ENCODE measurements at places on chromosomes 4 and X.

DNA sequence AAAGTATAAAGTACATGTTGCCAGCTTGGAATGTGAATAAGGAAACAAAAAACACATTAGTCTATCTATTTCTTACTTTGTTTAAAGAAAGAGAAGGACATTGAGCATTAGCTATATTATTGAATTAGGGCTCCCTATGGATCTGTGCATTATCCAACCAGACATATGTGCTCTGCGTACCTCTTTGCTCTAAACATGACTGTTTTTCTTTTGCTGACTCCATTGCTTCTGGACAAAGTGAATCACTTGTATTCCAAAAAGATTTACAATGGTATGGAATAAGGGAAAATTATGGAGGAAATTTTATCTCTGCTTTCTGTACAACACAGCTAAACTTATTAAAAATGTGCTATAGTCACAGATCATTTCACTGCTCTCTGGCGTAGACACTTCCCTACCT, 727.8 kb upstream of the LCORL start:
- no peak for DNase-seq

DNA sequence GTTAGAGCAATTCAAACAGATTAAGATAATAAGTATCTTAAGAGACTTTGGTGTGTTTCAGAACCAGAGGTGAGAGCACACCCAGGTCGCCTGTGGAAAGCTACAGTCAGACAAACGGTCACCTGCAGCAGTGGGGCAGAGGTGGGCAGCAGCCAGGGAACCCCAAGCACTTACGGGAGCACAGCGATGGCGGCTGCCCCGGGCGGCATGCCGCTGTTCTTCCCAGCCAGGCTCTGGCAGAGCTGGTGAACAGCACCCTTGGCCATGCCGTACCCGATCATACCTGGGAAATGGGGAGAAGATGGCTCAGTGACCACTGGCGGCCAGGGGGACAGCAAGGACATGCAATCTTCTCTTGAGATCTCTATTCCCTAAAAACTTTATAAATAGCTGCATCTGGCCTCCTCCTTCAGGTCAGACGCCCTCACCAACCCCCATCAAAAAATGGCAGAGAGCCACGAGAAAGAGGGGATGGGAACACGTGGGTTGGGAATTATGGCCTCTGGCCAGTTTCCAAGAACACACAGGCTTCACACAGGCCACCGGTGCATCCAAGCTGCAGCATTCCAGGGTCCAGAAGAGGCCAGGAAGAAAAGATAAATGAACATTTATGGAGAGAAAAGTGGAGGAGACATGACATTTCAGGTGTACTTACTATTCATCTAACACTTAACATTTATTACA, 19.7 kb downstream of the QDPR start:
- DNase-seq: no peak

DNA sequence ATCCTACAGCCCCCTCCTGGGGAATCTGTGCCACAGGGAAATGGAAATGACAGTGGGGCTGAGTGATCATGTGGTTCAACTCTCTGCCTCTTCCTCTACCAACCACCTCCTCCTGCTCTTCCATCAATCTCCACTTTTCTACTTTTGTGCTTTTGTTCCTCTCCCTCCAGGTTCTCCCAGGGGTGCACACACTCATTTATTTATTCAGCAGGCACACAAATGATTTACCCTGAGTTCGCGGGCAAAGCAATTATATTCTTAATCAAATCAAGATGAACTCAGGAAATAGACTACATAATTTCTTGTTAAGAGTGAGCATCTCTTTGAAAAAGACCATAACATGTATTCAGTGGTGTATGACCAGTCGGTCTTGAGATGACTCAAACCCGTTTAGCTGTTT, 69.2 kb downstream of the VCX3A start:
- no peak for DNase-seq

GRCh38 chr4:162761965-162762364, 404.7 kb downstream of the NAF1 start:
- DNase-seq: no peak

- no peak for DNase-seq
These were observed 50.8 kb upstream of the ELF2 start for GRCh38 chr4:139227729-139228404.

GRCh38 chr4:155666344-155667221, at the start of gene GUCY1A1:
TSS of gene GUCY1A1 (plus strand) at chr4:155666848. CDS start at chr4:155696868, 30,020 bp downstream.
- peak; percentile 12 for DNase-seq

DNA sequence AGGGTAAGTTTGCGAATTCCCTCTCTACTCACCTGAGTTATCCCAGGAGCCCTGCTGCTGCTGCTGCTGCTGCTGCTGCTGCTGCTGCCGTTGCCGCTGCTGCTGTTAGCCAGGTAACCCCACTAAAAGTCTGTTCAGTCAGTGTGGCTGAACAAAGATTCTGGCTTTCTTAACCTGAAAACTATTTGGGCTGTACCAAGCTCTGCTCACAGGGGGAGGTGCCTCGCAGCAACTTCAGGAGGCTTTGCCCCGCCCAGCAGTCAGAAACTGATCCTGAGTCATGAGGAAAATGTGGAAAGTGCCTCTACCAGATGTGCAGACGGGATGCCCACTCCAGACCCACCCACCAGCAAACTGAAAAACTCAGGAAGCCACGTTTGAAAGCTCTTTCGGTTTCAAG, at the start of gene CAPN6:
CAPN6 (minus strand) TSS at position 145 of the 400 bp plus-strand sequence. CDS start 6,547 bp downstream, outside the sequence.
- DNase-seq: peak; percentile 40

- DNase-seq: no peak
These were observed 133.1 kb downstream of the ASB9 start for GRCh38 chrX:15136795-15137194.

- DNase-seq: no peak
These were observed 37.1 kb upstream of the LEF1 start for GRCh38 chr4:108205859-108206258.

DNA sequence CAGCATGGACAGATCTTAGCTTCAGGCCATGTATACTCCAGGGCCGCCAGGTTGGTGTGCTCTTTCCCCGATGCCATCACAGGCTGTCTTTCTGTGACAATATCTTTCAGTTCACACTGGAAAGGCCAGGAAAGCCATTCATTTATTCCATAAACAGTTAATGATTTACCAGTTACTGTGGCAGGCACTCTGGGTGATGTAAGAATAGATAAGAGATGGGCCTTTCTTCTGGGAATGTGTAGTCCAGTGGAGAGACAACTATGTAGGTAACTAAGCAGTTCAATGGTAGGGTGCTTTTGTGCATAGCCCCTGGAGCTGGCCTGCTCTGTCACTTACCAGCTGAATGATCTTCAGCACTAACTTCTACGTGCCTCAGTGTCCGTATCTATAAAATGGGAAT, 46.3 kb upstream of the LEF1 start:
- DNase-seq: no peak

GRCh38 chrX:45295259-45295986, 94.7 kb upstream of the DIPK2B start:
- DNase-seq: peak; percentile 6

DNA sequence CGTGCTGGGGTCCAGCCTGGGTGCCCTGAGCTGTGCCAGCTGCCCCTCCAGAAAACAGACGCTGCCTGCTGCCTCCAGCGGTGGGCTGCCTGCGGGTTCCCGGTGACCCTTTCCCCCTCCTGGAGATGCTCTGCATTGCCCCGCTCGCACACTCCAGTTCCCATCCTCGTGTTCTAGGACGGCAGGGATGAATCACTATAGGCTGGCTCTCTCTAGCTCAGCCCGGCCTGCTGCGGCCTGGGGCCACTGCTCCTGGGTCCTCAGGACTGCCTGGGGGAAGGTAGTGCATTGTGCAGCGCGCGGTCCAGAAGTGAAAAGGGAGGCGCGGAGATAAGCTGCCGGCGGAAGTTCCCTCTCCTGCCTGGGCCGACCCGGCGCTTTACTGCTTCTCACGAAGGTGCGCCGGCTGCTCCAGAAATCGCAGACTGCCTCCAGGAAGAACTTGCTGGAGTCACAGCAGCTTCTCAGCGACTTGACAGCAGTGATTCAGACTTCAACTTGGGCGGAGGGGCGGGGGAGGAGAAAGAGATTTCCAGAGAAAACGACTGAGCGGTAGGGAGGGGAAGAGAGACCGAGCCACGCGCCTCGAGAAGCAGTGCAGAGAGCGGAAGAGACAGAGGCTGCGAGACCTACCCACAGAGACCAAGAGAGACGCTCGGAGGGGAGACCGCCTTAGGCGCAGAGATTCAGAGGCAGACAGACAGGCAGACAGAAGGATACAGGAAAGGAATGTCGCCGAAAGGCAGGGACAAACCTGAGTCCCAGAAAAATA, 6.7 kb upstream of the MSX1 start:
- peak; percentile 89 for DNase-seq

GRCh38 chr4:77121736-77122240, 35.2 kb upstream of the CCNG2 start:
- no peak for DNase-seq

DNA sequence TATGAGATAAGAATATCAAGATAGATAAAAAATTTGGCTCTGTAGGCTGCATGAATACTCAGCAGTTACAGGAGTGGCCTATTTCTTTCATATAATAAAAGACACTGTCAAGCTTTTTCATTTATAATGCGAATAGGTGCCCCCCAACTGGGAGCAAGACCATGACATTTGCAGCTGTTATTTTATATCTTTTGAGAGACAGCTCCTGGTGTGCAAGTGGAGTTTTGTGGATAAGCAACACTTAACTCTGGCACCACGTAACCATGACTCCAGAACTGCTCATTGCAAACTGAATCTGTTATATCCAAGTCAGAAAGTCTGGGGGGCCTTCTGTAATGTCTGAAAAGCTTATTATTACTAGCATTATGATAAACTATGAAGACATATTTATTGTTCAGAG, 1372.4 kb downstream of the C4orf33 start:
- no peak for DNase-seq

DNA sequence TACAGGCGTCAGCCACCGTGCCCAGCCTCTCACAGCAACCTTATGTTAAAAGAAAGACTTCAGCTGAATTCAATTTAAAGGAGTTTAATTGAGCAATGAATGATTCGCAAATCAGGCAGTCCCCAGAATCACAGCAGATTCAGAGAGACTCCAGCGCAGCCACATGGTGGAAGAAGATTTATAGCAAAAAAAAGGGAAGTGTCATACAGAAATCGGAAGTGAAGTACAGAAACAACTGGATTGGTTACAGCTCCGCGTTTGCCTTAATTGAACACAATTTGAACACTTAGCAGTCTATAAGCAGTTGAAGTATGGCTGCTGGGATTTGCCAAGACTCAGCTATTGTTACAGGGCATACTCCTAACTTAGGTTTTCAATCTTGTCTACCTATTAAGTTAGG, 19.8 kb downstream of the CENPVL3 start:
- DNase-seq: no peak

DNA sequence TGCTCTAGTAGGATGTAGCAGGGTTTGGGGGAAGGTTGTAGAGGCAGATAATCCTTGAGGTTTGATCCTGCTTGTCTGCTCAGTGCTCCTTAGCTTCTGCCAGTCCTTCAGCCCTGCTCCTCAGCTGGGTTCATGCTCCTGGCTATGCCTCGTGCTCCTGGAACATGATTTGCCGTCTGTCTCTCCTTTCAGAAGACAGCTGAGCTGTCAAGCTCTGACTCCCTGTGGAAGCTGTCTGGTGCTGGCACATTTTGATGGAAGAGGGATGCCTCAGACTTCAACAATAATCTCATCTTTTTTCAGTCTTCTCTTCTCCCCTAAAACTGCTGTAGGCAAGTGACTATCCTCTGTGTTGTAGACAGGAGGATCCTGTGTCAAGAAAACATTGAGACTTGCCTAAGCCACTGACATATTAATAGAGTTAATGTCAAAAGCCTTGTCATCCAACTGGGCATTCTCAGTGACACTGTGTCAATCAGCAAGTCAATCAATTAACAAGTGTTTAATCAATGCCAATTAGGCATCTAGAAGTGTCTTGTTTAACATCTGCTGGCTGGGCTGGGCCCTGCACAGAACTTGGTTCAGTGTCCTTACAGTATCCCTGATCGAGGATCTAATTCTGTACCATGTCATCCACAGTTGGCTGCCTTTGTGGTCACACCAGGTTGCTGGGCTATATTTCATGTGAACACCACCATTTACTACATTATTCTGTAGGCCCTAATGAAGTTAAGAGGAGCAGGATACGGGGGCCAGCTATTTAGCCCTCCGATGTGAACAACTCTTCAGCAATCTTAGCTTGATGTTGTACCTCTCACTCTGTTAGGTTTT, 96.7 kb downstream of the SYNPO2 start:
- DNase-seq: no peak

DNA sequence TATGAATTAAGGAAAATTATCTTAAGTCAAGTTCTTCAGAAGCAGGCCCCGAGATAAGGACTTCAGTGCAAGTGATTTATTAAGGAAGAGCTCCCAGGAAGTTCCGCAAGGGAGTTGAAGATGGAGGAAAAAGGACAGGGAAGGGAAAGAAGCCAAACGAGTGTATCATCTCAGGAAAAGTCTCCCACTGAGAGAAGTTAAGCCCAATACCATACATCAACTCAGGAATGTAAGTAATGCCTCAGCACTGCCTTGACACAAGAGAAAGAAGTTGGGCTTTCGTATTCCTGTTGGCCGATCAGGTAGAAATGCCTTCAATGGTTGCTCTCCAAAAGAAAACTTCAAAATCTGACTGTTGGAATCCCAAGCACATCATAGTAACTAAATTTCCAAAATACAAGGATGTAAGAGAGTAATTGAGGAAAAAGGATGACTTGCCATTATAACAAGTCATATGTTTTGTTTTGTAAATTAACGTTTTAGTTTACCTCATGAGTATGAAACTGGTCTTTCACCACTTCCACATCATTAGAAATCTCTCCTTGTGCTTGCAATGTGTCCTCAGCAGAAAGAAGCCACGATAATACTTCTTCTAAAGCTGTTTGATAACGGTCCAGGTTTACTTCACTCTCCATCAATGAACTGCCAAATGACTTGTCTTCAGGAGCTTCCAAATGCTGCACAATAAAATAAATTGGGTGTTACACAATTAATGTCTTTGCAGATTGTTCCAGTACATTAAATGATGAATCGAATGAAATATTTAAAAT, 566.7 kb downstream of the DMD start:
- no peak for DNase-seq

- DNase-seq: peak; percentile 61
These were observed 61.0 kb downstream of the ANXA3 start for GRCh38 chr4:78612398-78613178.

- DNase-seq: no peak
These were observed 38.6 kb upstream of the SORCS2 start for GRCh38 chr4:7153711-7154110.

GRCh38 chr4:32778025-32778424, 2057.9 kb downstream of the PCDH7 start:
- no peak for DNase-seq

GRCh38 chr4:75907966-75908365, 5.7 kb upstream of the PPEF2 start:
- DNase-seq: no peak

DNA sequence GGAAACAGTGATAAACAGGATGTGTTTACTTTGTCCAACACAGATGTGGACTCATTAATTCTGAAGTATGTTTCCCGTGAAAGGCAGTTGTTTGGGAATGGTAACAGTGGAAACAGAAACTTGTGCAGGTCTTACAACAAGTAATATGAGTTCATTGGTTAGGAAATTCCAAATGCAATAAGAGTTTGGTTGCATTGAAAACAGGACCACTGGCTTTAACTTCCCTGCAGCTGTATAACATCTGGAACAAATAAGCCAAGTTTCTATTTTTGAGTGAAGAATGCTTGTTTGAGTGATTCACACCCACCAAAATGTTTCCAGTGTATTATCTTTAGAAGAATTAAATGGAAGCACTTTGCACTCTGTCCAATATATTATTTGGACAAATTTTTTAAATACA, 82.4 kb upstream of the BMP3 start:
- peak; percentile 9 for DNase-seq
